ENCODE measurements at places on chromosomes 5 and 9. TPM values are rescaled to one million over a fixed set of nuclear protein-coding genes. Genes with fewer than 3 reads are reported as not detected.

The FAM78A gene
- total RNA-seq: 0.32 TPM

The OR1Q1 gene
- not detected for total RNA-seq

The SLC35A4 gene
- total RNA-seq: 20.7 TPM

The POU5F2 gene
- 1.0 TPM for total RNA-seq

DNA sequence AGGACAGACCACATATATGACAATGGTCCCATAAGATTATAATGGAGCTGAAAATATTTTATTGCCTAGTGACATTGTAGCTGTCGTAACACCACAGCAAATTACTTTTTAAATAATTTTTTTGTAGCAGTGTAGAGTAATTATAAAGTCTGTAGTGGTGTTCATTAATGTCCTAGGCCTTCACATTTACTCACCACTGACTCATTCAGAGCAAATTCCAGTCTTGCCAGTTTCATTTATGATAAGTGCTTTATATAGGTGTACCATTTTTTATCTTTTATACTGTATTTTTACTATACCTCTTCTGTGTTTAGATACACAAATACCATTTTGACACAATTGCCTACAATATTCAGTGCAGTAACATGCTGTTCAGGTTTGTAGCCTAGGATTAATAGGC, 67.6 kb downstream of the TLE4 start:
- H3K36me3 ChIP-seq: peaks cover 14% of the 10 kb centered on the region
- H3K27ac ChIP-seq: no peak overlapping the region
- DNase-seq: no peak
- H3K4me1 ChIP-seq: peaks cover 35% of the 10 kb centered on the region
- no peak overlapping the region for H3K4me3 ChIP-seq
- H3K27me3 ChIP-seq: no peaks in the 10 kb centered on the region
